ENCODE measurements at places on chromosomes 1 and 21. TPM values are rescaled to one million over a fixed set of nuclear protein-coding genes. Genes with fewer than 3 reads are reported as not detected.

The ASTN1 gene
- 0.72 TPM for total RNA-seq

GRCh38 chr1:60390593-60391282 is 317.2 kb upstream of the C1orf87 start:
- DNase-seq, result no peak

- DNase-seq, result no peak
These were observed 13.4 kb upstream of the KCNK1 start for GRCh38 chr1:233600488-233600887.

The CA6 gene
- total RNA-seq, result not detected

- no peak for DNase-seq
These were observed 206.8 kb downstream of the ST6GALNAC3 start for GRCh38 chr1:76281306-76281705.

DNA sequence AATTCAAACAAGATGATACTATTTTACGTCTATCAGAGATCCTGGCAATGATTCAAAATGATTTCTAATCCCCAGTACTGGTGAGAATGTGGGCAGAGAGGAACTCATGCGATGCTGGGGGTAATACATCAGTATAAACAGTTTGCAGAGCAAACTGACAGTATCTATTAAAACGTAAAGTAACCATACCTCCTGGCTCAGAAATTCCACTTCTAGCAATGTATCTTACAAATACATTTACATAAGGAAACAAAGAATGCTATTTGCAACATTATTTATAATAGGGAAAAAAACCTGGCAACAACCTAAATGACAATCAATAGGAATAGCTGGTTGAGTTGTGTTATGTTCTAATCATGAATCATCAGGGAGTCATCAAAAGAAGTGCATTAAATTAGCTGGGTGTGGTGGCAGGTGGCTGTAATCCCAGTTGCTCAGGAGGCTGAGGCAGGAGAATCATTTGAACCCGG is 15.9 kb downstream of the RCAN1 start:
- no peak for DNase-seq

The TDRD5 gene
- 0.12 TPM for total RNA-seq

DNA sequence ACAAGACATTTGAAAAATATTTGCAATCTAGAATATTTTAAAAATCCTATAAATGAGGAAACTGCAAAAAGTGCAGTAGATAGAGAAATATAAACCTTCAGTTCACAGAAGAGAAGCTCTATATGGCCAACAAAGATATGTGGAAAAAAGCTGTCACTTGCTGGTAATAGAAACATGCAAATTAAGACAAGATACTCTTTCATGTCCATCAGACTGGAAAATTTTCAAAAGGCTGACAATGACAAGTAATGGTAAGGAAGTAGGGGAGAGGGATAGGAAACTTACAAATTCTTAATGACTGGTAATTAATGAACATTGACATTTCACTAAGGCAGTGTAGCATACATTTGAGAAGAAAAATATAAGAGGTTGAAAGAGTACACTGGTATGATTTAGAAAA is 147.9 kb downstream of the MRPL39 start:
- no peak for DNase-seq

DNA sequence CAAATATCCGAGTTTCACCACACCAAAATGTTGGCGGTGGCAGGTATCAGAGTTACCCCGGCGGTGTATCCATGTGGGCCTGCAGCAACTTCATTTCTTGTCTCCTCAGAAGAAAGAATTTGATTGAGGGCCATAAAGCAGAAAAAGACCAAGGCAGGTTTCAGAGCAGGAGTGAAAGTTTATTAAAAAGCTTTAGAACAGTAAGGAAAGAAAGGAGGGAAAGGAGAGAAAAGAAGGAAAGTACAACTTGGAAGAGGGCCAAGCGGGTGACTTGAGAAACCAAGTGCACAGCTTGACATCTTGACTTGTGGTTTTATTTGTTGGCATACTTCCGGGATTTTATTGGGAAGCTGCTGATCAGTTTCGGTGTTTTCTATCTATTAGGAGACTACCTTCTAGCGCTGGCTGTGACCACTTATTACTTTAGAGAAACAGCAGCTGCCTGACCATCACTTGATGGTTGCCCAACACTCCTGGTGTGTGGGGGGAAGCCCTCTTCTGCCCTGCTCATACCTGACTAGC is 75.5 kb upstream of the RAB3GAP2 start:
- no peak for DNase-seq

DNA sequence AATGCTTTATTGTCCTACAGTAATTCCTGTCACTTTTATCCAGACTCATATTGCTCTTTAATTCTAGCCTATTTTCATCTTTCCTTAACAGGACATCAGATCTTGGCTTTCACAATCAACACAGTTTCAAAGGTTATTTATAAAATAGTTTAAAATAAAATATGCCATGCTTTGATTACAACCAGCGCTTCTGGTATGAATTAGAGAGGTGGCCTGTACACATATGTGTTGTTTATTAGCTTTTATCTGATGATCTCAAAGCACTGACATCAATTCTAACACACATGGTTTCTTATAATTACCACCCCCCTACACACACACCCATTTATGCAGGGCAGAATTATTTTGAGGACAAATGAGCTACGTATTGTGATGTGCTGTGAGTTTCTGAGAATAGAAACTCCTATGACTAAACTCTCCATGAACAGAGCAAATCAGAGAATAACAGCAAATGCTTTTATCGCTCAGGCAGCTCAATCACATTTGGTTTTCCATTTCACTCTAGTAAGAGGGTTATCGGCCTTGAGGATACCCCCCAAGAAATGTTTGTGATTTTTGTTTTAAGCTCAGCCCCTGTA is 18.0 kb downstream of the CD247 start:
- no peak for DNase-seq

The GPR37L1 gene
- 0.04 TPM for total RNA-seq

DNA sequence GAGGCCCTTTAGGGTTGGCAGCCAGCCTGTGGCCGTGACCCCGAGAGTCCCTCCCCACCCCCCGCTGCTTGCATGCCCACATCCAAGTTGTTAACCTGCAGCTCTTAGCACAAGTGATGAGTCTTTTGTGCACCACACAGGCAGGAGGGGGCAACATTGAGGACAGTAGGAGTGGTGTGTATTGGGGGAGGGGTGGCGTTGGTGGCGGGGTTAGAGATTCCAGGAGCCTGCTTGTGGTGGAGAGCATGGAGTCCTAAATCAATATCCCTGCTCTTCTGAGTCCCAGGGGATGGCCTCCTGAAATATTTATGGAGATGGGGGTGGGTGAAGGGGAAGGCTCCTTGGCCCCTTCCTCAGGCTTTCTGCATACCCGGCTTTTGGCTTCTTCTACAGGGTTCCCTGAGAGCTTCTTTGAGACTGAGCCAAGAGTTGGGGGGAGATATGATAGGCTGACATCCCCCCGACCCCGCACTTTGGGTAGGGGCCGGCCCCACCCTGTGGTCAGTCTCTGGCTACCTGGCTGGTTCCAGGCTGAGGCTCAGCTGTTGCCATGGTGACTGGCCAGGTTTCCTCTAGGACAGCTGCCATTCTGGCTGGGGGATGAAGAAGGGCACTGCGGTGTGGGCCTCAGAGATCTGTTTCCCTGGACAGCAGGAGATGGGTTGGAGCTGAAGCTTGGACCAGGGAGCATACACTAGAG is 5.0 kb downstream of the CHRNB2 start:
- no peak for DNase-seq

DNA sequence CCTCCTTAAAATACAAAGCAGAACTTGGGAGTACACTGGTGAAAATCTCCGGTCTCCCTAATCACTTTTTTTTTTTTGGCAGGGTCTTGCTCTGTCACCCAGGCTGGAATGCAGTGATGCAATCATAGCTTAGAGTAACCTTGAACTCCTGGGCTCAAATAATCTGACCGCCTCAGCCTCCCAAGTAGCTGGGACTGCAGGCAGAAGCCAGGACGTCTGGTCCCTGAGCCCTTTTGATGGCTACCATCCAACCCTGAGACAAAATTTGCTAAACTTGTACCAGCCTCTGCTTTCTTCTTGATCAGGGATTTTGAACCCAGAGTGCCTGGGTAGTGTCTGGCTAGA is 4.1 kb downstream of the L1TD1 start:
- DNase-seq, result no peak

GRCh38 chr1:228213917-228214808 is 6.3 kb downstream of the OBSCN start:
- no peak for DNase-seq
